Activated T-cell treated with anti-CD3 and anti-CD28 coated beads for 24 hours (primary cell): ENCODE measurements at places on chromosomes 2 and 18.

DNA sequence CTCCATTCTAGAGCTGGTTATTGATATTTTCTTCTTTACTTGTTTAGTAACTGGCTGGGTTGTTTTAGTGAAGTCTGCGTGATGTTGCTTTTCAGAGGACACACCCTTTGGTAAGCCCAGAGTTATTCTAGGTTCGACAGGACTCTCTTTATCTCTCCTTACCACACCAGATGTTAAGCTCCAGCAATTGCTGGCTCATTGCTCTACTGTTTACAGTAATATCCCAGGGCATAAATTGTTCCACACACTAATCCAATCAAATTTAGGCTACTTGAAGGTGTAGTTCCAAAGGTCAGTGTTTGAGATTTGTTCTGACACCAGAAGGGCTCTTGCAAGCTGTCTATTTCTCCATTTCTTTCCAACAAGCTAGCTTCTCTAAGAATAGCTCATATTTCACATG, 506.6 kb downstream of the NR4A2 start:
- DNase-seq: no peak

DNA sequence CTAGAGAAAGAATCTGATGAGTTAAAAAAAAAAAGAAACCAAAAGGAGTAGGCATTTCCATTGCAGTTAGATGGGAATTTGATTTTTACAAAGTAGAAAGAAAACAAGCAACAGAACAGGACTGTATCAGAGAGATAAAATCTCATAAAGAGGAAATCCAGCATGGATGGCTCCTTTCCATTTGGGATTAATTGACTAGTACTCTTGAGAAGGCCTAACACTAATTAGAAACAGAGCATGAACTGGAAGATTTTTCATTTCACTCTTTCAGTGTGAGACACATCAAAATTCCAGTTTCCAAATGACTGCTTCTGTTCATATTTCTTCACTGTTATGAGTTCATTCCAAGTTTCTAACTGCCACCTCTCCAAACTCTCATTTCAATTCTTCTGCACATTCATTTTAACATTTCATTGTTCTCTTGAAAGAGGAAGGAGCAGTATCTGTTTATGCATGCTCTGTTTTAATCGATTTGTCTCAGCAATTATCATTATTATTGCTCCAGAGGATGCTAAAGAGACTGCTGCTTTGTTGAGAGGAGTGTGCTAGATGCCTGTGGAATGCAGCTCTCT, 108.8 kb upstream of the PIEZO2 start:
- DNase-seq: no peak

DNA sequence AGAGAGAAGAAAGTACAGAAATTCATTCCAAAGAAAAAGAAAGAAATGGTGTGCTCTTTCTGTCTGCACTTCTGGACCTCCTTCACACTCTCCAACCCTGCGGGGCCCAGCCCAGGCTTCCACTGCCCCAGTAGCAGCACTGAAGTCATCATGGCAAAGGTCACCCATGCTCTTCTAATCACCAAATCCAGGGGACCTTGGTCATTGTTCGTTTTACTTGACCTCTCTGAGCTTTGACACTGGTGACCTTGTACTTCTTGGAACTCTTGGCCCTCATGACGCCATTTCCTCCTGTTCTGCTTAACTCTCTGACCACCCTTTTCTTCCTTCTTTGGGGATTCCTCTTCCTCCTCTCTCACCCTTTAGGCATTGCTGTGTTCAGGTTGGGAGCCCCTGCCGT, 105.6 kb downstream of the SMAD7 start:
- no peak for DNase-seq

DNA sequence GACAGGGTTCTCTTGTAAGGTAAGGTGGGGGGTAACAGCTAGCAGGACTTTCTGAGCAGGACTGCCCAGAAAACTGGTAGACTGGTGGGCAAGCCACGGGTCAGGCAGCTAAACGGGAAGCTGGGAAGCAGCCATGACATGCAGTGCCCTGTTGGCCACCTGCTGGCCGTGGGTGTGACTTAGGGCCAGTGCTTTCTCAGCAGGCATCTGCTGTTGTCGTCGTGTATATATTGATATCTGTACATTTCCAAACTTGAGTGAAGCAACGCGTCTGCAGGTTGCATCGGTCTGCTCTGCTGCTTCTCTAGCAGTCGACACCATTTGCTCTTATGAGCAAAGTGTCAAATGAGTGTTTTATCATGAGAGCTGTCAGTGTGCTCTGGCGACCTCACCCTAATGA, 31.0 kb downstream of the COA5 start:
- no peak for DNase-seq

GRCh38 chr18:8212896-8213780, 396.1 kb upstream of the RAB12 start:
- DNase-seq: no peak

GRCh38 chr2:50723286-50723938, 308.5 kb downstream of the NRXN1 start:
- no peak for DNase-seq

GRCh38 chr2:120818441-120818920, 82.8 kb downstream of the GLI2 start:
- DNase-seq: no peak

DNA sequence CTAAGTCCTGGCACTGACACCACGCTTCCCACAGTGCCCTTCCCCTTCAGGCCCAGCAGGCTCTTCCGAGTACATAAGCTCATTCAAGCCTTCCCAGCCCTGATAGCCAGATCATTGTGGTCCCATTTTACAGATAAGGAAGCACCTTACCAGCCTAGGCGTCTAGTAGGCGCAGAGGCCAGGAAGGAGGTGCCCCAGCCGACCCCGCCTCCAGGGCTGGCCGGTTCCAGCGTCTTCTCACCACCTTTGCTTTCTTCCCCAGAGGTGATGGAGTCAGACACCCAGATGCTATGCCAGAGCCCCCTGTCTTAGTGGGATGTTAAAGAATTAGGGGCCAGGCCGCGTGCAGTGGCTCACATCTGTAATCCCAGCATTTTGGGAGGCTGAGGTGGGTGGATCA, 28.9 kb upstream of the EFHD1 start:
- DNase-seq: no peak

GRCh38 chr2:19883971-19884720, 17.6 kb downstream of the TTC32 start:
- DNase-seq: no peak

GRCh38 chr2:119366161-119366648, 429 bp downstream of the C2orf76 start:
- no peak for DNase-seq

- DNase-seq: no peak
Measured at GRCh38 chr2:28544922-28545589, 49.2 kb downstream of the PLB1 start.

DNA sequence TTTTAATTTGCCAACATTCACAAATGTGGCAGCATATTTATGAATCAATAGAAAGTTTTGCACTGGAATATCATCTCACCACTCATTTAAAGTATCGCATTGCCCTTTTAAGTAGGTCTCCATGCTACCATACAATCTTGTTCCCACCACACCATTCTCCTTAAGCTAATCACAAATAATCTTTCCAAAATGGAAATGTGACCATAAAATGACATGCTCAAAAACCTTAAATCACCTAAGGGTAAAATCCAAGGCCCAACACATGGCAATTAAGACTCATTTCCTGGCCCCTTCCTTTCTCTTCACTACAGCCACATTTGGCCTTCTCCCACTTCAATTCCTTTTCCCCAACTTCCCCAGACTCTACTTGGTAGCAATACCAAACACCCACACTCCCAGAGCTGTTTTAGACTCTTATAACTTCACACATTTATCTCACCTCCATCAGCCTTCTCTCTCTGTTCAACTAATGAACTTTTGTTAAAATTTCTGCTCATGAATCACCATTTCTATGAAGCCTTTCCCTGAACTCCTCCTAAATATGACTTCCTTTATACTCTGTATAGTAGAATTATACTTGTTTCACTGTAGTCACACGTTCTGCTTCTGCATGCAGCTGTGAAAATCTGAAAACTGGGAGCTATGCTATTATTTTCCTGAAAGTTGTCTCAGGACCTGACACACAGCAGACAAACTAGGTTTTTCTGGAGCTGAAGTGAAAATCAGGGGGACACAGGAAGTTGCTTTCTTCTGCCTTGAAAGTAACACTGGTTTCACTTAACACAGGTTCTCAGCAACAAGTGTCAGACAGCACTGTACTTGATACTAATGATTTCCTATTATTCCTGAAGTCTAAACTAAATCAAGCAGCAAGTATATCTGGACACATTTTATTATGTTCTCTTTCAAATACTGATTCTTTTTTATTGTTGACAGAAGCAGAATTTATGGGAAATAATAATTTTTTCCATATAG, 303.9 kb downstream of the ZEB2 start:
- DNase-seq: no peak

DNA sequence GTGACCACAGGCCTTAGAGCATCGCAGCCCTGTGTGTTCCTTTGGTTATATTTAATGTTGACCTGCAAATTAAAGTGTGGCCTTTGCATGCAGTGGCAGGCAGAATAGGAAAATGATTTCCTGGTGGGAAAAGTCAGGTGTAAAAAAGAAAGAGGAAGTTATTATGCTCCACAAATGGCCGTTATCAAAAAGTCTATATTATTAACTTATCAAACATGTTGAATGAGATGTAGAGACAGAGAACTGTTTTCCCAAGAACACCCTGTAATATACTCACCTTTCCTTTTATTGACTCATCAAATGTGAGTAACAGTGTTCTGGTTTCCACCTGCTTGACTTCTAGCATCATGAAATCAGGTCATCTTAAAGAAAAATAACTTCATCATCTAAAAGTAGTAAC, 35.3 kb downstream of the MEIS1 start:
- DNase-seq: no peak

- DNase-seq: no peak
Measured at GRCh38 chr2:147499785-147500184, 345.0 kb upstream of the ACVR2A start.

DNA sequence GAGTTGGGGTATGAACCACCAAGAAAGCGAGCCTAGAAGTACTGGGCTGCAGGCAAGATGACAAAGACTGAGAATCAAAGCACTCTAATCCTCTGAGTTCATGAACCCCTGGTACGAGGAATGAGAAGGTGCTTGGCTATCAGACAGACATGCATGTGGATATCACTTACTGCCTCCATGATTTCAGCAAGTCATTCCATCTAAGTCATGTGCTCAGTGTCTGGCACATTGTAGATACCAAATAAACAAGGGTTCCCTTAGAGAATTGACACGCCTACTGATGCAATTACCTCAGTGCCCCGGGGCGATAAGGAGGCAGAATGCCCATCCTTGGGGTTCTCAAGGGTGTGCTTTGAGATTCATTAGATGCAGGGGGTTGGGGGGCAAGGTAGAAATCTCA, 125.6 kb upstream of the PKDCC start:
- DNase-seq: no peak

DNA sequence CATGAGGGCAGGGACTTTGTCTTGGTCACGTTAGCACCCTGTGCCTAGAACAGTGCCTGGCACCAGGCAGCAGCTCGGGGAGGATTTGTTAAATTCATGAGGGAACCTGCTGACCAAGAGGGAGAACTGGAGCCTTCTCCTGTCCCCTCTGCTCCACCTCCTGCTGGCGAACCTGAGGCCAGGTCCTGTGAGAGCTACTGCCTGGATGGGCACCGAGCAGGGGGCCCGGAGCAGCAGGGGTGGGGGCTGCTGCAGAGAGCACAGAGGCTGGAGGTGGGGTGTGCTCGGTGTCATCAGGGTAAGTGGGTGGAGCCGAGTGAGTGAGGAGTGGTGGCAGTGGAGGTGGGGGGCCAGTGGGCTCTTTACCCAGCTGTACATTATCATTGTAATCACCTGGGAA, 52.1 kb upstream of the FAHD2A start:
- no peak for DNase-seq

- DNase-seq: no peak
Measured at GRCh38 chr2:207223051-207223450, 57.3 kb upstream of the KLF7 start.
